Fibroblast of the aortic adventitia (primary cell): ENCODE measurements at places on chromosomes 16 and 17.

DNA sequence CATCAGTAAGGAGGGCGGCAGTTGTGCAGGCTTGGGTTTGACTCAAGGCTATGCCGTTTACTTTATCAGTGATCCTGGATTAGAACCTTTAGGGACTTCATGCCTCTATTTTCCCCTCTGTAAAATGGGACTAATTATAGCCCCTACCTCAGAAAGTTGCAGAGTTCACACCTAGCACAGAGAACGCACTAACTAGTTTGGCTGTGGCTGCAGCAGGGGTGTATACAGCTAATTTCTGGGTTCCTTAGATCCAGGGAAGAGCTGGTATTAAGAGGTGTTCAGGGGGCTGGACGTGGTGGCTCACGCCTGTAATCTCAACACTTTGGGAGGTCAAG, 267.3 kb downstream of the CPPED1 start:
- no peak for DNase-seq

GRCh38 chr16:53984936-53985335, 281.0 kb downstream of the FTO start:
- DNase-seq: no peak

- DNase-seq: peak; percentile 90
Measured at GRCh38 chr17:29237476-29238132, 9.1 kb upstream of the CRYBA1 start.

DNA sequence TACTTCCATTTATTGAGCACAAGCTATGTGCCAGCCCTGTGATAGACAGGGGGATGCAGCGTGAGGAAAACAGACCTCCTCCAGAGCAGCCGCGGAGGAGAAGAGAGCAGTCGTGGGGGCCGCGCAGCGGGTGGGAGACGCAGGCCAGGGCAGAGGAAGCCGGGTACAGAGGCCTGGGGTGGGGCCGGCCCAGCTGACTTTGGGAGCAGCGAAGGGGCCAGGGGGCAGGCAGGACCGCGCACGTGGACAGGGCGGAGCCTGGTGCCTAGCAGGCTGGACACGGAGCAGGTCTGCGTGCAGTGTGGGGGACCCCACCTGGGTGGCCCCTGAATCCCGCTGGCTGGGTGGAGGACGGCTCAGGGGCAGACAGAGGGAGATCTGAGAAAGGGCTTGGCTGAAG, 46.2 kb downstream of the ZFPM1 start:
- no peak for DNase-seq

- DNase-seq: no peak
Measured at GRCh38 chr16:7391694-7392093, 59.0 kb downstream of the RBFOX1 start.

- peak; percentile 44 for DNase-seq
Measured at GRCh38 chr17:5011928-5012327, 14.2 kb downstream of the KIF1C start.

DNA sequence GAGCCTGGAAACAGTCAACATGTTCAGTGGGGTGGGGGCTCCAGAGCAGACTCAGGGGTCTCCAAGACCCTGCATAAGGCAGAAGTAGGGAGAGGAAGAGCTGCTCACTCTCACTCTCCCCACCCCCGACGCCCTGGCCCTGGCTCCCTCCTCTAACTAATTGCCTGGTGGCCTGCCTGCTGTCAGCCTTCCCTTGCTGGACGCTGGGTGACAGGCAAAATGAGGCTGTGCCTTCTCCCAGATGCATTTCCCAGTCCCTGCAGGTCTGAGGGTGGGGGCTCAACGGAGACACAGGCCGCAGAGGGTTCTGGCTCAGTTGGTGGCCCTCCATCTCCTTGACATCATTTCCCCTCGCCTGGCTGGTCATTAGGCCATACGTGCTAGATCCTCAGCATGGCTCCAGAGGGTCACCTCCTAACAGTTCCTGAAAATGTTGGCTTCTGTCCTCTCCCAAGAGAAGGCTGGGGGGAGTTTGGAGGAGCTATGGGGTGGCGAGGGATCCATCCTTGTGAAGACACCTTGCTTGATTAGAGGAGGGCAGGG, 1.4 kb downstream of the FMNL1 start:
- no peak for DNase-seq

DNA sequence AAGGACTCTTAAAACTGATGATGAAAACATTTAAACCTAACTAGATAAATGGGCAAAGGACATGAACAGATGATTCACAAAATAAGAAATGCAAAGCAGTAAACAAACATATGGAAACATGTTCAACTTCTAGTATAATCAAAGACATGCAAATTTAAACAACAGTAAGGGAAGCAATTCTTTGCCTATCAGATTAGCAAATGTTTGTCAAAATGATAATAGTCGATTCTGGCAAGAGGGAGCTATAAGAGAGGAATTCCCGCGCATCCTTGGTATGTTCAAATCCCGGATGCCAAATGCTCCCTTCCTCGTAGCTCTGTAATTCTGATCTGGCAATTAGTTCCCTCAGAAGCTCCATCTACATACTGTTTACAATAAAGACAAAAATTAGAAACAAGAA, 320.5 kb downstream of the PHKB start:
- DNase-seq: no peak

- DNase-seq: peak; percentile 39
Measured at GRCh38 chr16:58127033-58127556, 2.1 kb downstream of the CFAP20 start.

- peak; percentile 11 for DNase-seq
Measured at GRCh38 chr16:57994778-57995177, 5.7 kb downstream of the ZNF319 start.

- no peak for DNase-seq
Measured at GRCh38 chr17:15406081-15406480, 61.3 kb downstream of the CDRT4 start.

GRCh38 chr17:15145621-15146020, 119.5 kb downstream of the PMP22 start:
- no peak for DNase-seq

DNA sequence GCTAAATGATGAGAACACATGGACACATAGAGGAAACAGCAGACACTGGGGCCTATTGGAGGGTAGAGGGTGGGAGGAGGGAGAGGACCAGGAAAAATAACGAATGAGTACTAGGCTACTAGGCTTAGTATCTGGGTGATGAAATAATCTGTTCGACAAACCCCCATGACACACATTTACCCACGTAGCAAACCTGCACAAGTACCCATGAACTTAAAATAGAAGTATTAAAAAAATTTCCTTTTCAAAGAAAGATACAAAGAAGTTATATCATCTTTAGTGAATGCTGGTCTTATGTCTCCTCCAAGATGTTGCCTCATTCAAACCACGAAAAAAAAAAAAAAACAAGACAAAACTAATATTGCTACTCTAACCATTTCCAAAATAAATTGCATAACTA, 31.7 kb downstream of the MBTD1 start:
- peak; percentile 62 for DNase-seq

- DNase-seq: no peak
Measured at GRCh38 chr16:61831351-61831917, 204.8 kb downstream of the CDH8 start.

DNA sequence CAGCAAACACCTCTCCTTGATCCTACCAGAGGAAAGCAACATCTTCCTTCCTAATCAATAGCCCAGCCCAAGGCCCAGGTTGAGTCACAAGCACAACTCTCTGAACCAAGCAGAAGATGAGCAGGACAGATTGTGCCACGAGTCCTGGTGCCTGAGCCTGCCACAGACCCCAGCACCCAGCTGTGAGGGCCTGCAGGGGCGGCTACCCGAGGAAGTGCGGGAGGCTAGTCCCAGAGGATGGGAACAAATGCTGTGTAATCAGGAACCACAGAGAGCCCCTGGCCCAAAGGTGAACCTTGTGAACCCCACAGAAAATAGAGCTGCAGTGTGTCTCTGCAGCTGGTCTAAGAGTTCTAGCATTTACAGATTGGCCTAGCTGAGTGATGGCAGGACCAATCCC, 126.8 kb upstream of the HSBP1 start:
- no peak for DNase-seq

DNA sequence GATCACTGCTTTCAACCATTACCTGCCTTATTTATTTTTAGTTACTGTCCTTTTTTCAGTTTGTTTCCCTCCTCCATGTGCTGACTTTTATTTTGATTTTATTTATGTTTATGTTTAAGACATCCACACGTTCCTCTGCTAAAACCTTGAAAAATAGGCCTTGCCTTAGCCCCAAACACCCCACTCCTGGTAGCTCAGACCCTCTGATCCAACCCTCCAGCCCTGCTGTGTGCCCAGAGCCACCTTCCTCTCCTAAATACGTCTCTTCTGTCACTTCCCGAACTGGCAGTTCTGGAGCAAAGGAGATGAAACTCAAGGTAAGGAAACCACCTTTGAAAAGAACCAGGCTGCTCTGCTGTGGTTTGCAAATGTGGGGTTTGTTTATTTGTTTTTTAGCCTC, 9.3 kb upstream of the STH start:
- DNase-seq: no peak

DNA sequence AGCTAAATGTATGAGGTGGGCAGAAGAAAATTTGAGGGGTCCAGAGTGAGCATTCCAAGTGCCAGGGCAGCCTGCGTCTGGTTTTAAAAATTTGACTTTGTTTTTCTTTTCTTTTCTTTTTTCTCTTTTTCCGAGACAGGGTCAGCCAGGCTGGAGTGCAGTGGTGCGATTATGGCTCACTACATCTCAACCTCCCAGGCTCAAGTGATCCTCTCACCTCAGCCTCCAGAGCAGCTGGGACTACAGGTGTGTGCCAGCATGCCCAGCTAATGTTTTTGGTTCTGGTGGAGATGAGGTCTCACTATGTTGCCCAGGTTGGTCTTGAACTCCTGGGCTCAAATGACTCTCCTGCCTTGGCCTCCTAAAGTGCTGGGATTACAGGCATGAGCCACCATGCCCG, 15.6 kb downstream of the SMPD3 start:
- no peak for DNase-seq

GRCh38 chr17:35376245-35376644, 2.8 kb upstream of the SLFN11 start:
- DNase-seq: peak; percentile 48

- no peak for DNase-seq
Measured at GRCh38 chr17:56908001-56908542, 5.8 kb downstream of the TRIM25 start.

- peak; percentile 61 for DNase-seq
Measured at GRCh38 chr17:76696763-76697701, 13.7 kb downstream of the MXRA7 start.
